ENCODE measurements at places on chromosomes 12 and 14. TPM values are rescaled to one million over a fixed set of nuclear protein-coding genes. Genes with fewer than 3 reads are reported as not detected.

The PZP gene
- not detected for total RNA-seq

The KRT83 gene
- 6.0 TPM for total RNA-seq

The HNRNPC gene
- 783 TPM for total RNA-seq

The EIF5 gene
- total RNA-seq: 278 TPM

The TOMM20L gene
- total RNA-seq: not detected

The TMPRSS12 gene
- not detected for total RNA-seq

The GNPTAB gene
- total RNA-seq: 13.9 TPM

The SLC6A13 gene
- 0.33 TPM for total RNA-seq

The ACRBP gene
- total RNA-seq: 0.15 TPM

The TAS2R30 gene
- total RNA-seq: not detected

The TAS2R8 gene
- total RNA-seq: not detected

The LGMN gene
- total RNA-seq: 54.4 TPM

The STAC3 gene
- total RNA-seq: 0.61 TPM

The OR6C3 gene
- not detected for total RNA-seq
